ENCODE measurements at places on chromosomes 11 and 22.

DNA sequence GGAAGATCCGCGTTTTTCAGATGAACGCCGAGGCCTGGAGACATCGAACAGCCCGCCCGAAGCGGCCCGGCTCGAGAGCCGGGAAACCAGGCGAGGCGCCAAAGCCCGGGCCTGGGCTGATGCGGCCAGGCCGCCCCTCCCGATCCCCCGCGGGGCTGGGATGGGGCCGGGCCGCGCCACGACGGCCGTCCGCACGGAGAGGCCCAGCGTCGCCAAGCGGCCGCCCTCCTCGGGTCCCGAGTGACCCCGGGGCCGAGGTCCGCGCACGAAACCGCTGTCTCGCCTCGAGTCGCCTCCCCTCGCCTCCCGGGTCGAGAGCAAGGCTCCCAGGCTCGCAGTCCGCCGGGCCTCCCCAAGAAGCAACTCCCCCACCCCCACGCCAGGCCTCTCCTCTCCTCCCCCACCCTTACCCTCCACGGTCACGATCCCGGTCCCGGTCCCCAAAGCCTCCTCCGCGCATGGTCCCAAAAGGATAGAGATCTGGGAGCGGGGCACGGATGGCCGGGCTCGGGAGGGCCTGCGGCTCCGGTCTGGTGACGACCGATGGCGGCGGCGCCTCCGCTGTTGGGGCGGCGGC is 482 bp downstream of the DDX17 start:
- no peak for DNase-seq

- DNase-seq = peak; percentile 29
These were observed 66.8 kb downstream of the LARGE1 start for GRCh38 chr22:33853200-33854097.

DNA sequence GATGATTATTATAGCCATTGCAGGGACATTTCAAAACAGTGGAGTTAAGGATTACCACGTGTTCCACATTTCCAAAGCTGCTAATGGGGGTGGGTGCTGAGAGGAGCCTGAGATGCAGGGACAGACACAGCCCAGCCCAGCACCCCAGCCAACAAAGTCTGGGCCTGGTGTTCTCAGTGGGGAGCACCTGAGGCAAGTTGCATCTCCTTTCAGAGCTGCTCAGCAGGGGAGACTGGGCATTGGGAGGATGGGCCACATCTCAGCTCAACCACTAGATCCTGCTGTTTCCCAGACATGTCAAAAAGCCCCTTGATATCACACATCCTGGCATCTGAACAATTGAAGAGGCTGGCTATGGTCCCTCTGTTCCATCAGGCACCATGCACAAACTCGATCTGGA is 458.0 kb upstream of the KIRREL3 start:
- DNase-seq = no peak

- DNase-seq = no peak
These were observed 49.8 kb upstream of the CYP2D6 start for GRCh38 chr22:42180349-42180842.

GRCh38 chr11:129257512-129257911 is 65.4 kb upstream of the ARHGAP32 start:
- no peak for DNase-seq

DNA sequence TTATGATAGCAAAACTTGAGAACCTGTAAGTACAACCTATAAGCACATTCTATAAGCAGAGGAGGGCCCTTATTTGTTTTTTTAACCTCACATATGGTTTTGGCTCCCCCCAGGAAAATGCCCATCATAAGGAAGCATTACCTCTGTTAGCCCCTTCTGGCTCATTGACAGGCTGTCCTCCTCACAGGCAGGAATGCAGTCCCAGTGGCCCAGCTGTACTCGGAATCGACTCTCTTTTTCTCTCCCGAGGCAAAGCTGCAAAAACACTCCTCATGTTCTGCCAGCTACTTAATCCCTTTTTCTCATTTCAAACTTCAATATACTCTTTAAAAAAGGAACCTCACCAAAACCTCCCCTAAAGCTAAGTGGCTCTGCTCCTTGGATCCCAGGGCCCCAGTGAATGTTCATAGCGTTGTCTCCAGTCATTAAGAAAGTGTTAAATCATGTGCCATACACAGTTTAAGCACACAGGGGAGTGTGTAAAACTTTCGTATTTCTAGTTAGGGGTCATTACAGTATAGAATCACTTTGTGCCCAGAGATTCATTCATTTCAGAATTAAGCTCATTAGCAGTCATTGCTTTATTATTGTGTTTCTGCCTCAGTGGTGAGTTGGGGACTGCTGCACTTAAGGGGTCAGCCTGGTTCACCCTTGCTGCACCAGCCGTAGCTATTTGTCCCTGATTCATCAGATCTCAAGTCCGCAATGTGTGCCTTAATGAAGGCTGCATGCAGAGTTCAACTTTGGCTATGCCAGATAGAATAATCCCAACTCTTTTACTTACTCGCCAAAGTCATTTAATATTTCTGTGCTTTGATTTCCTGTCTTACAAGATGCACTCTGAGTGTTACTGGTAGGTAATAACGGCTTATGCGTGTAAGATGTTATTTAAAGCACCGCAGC is 57.6 kb downstream of the JRKL start:
- no peak for DNase-seq

GRCh38 chr11:57515332-57516060 is at the start of gene SLC43A1:
Gene SLC43A1 (minus strand): TSS chr11:57515702. CDS start chr11:57514111, 1,591 bp downstream.
- no peak for DNase-seq

GRCh38 chr22:41382098-41382578 is 396 bp downstream of the TEF start:
- DNase-seq = no peak

- no peak for DNase-seq
These were observed 1083.1 kb downstream of the LRRC4C start for GRCh38 chr11:40376331-40376730.

- DNase-seq = no peak
These were observed 4.7 kb upstream of the NEAT1 start for GRCh38 chr11:65417702-65418430.

GRCh38 chr11:106950067-106950491 is 68.2 kb downstream of the GUCY1A2 start:
- no peak for DNase-seq
